ENCODE measurements at places on chromosomes 12 and 14.

DNA sequence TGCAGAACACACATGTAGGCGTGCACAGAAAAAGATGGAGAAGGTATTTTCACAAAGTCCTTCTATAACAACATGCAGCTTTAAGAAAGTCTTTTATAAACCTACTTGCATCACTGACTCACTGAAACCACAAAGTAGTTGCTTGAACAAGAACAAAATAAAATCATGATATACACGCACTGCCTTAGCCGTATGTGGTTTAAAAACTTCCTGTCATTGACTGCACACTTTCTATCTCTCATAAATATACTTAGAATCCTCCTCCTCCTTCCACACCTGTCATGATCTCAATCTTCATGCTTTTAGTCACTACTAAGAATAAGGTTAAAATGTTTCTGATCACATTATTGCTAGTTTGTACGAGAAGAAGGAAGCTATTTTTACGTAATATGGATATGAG is 31.8 kb upstream of the RAD51AP1 start:
- DNase-seq: no peak

- no peak for DNase-seq
Observed at GRCh38 chr14:90388437-90388836, 8.4 kb upstream of the CALM1 start.

- DNase-seq: no peak
Observed at GRCh38 chr14:79274641-79275291, 936.5 kb downstream of the DIO2 start.

DNA sequence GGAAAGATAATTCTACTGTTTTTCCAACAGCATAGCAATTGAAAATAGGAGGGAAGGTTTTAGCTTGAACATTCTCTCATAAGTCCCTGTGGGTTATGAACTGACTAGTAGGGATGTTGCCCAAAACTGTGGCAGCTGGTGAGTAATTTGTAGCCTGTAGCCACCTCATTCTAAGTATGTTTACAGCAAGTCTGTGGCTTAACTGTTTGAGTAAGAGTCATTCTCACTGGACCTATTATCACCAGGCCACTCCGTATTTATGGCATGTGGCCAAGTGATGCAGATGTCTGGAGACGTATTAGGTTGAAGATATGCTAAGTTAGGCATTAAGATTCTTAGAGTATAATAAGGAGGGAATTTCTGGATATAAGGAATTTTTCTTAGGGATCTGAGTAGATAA is 458.3 kb downstream of the ETNK1 start:
- no peak for DNase-seq

DNA sequence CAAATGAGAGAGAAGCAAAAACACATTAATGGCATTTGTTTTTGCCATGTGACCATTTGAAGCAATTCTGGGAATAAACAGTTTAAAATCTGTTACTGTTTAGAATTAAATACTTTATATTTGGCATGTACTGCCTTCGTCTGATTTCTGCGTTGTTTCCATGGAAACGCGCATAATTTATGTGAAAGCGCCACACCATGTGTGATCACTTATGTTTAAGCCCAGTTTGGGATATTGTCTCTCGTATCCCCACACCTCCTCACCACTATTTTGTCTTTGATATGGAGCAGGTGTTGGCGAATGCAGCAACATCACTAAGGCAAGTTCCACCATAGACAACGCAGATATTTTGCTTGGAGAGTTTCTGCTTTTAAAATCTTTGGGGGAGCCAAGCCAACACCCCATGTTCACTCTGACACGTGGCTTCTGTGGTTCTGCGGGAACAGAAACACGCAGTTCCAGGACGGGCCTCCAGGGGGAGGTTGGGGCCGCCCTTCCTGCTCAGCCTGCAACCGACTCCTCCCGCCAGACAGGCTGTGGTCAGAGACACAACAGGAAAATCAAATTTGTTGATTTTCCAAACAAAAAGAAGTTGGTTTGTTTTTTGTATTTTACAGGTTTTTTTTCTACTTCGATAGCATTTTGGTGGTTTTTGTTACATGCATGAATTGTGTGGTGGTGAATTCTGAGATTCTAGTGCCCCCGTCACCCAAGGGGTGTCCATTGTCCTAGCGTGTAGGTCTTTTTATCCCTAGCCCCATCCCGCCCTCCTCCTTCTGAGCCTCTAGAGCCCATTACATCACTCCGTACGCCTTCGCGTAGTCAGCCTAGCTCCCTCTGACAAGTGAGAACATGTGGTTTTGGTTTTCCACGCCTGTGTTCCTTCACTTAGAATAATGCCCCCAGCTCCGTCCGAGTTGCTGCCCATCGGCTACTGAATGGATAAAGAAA is 101.9 kb upstream of the SFSWAP start:
- DNase-seq: no peak

GRCh38 chr12:55049676-55050075 is 29.9 kb downstream of the NEUROD4 start:
- no peak for DNase-seq

- DNase-seq: no peak
Observed at GRCh38 chr12:22082190-22082701, 36.2 kb downstream of the CMAS start.

GRCh38 chr12:13049816-13050215 is 5.6 kb downstream of the FAM234B start:
- no peak for DNase-seq

DNA sequence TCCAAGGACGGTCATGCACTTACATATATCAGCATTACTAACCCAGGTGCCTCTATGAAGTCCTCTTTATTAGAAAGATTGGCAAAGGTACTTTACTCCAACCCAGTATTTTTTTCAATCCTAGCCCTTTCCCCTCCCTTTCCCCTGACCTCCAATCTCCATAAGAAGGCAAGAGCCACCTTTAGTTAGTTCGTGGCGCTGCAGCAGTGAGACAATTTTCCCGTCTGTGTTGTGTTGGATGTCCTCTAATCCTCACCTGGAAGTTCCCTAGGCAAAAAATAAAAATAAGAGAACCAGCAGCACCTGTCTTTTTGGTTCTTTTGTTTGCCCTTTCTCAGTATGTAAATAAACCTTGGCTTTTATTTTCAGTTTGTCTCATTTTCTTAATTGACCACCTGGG is 439.6 kb upstream of the LRFN5 start:
- no peak for DNase-seq

GRCh38 chr12:113136128-113136989 is 798 bp upstream of the RASAL1 start:
- DNase-seq: no peak

DNA sequence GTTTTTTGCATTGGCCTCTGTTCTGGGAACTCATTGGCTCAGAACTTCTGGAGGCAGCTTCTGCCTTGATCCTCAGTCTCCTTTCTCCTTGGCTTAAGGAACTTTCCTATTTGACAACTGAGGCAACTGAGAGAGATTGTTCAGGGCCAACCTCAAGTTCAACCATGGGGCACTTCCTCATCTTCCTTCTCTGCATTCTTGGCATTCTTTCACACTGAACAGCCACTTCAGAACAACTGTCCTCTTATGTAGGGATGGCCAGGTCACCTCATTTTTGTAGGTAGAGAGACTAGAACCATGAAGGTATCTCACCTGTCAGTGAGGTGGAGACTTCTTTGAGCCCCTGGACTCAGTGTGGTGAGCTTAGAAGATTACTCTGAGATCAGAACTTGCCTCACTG is 63.0 kb upstream of the NRXN3 start:
- DNase-seq: no peak

DNA sequence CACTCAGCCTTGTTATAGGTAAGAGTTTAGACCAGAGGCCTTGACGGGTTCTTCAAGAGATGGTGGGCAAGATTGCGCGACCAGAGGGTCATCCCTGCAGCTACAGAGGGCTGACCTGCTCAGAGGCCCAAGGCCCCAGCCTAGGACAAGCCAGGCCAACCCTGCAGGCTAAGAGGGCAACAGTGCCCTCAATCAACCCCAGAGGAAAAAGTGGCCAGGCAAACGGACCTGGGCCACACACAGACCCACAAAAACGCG is 1.3 kb downstream of the SSH1 start:
- DNase-seq: no peak

DNA sequence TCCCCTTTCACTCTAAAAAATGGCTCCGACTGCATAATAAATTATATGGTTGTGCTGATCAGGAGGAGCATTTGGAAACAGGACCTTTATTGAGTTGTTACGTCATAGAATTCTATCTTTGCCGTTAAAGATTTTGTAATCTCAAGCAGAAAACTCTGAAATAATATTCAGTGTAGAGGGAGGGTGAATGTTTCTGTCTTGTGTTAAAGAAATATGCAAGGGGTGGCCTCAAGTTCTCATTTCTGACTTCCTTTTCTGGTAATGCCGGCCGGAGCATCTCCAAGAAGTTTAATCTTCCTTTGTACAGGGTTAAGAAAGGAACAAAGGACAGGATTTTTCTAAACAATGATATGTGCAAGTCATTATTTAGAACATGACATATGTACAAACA is 165.1 kb downstream of the SLC38A4 start:
- no peak for DNase-seq

DNA sequence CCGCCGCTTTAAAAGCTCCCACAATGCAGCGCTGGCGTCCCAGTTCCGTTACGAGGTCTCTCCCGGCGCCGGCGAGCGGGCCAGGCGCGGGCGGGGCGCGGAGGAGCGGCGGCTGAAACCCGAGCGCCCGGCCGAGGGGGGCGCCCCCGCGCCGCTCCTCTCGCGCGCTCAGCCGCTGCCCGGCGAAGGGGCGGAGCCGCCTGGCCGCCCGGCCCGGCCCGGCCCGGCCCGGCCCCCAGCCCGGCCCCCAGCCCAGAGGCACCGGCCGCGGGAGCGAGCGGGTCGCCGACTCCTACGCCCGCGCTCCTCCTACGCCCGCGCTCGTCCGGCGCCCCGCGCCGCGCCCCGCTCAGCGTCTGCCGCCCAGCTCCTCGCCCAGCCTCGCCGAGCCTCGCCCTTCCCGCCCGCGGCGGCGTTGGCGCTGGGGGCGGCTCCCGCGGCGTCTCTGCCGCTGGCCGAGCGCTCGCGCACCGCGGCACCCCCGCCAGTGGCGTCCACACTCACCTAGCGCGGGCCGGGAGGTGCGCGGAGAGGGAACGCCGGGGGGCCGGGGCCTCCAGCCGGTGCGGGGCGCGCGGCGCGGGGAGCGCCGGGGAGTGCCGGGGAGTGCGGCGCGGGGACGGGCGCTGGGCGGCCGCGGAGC is at the start of gene RASSF8:
Gene RASSF8, plus strand, starts transcription at position 255 of the 643 bp plus-strand sequence. CDS start 96,662 bp downstream, outside the sequence.
- DNase-seq: no peak

DNA sequence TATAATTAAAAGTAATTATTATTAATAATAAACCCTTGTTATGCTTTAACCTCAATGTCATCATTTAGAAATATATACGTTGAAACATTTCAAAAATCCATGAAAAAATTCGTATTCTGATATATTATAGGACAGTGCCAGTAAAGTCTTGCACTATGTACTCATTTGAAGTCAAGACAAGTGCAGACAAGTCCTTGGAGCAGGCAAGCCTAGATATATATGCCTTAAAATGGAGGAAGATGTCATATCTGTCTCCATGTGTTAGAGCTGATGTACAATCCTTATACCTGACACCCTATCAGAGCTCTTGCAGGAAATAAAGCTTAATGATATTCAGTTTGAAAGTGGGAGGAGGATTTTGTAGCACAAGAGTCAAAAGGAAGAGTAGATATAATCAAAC is 310.4 kb downstream of the KCNH5 start:
- no peak for DNase-seq

GRCh38 chr14:52314595-52315354 is 663 bp downstream of the PTGER2 start:
- no peak for DNase-seq
